ENCODE measurements at places on chromosomes 6 and 20.

DNA sequence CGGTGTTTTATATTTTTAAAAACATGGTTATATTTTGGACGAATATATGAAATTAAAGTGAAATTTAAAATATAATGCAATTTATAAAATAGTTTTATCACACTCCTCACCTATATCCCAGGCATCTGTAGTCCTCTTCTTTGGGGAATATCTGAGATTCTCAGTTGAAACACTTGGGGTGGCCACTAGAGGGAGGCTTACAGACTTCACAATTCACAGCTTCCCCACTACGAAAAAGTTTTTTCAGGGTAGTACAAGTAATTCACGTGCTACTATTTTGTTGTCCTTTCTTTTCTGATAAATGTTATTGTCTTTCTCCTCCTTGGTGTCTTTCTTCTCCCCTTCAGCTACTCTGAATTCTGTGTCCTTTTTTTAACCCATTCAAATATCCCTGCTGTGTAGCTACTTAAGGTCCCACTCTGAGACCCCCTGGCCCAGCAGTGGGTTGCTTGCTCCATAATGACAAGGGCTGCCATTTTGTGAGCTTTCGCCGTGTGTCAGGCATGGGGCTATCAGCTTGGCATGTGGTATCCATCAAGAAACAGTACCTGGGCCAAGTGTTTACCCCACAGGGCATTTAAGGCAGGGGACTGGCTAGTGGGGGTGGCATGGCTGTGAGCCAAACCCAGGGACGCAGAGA, 43.6 kb upstream of the PHACTR3 start:
- peak; percentile 38 for DNase-seq

DNA sequence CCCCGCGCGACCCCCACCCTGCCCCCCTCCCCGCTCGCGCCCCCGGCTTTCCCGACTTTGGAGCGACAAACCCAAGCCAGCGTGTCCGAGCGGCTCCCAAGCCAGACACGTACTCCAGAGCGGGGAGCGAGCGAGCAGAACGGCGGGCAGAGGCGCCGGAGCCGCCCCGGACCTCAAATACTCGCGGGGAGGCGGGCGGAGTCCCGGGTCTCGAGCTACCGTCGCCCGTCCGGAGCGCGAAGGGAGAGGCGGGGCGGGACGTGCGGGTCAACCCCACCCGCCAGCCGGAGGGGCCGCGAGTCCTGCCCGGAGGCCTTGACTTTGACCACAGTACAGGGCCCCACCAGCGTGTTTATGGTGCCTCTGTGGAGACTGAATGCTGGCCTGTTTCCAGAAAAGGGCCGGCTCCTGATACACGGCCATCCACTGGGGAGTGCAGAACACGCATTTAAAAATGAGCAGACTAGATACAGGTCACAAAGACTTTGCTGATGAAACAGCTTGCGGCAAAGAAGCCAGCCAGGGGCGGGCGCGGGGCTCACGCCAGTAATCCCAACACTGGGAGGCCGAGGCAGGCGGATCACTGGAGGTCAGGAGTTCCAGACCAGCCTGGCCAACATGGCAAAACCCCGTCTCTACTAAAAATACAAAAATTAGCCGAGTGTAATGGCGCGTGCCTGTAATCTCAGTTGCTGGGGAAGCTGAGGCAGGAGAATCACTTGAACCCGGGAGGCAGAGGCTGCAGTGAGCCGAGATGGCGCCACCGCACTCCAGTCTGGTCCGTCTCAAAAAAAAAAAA, at the start of gene SERPINB6:
SERPINB6 (minus strand) TSS at position 148 of the 799 bp plus-strand sequence. CDS start 12,235 bp downstream, outside the sequence.
- DNase-seq, result peak; percentile 86

DNA sequence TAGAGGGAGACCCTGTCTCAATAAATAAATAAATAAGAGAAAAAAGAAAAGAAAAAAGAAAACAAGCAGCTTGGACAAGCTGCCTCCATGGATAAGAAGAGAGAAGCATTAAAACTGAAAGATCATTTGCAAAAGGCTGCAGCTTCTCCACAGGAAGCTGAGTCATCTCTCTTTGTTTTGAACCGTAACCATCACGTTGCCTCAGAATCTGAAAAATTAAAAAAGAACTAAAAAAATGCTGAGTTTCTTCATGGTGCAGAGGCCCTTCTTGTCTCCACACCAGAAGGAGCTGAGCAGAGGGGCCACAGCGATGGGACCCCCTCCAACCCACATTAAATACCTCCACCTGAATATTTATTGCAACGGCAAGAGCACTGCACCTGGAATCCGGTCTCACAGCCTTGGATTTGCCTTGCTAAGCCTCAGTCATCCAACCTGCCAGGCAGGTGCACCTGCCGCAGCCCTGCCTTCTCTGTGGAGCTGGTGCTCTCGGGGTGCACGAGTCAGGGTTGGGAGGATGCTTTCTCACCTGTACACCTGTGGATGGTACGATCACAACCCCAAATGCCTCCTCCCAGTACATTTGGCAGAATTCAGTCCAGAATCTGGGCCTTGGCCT, 28.1 kb downstream of the TOX2 start:
- DNase-seq, result no peak

DNA sequence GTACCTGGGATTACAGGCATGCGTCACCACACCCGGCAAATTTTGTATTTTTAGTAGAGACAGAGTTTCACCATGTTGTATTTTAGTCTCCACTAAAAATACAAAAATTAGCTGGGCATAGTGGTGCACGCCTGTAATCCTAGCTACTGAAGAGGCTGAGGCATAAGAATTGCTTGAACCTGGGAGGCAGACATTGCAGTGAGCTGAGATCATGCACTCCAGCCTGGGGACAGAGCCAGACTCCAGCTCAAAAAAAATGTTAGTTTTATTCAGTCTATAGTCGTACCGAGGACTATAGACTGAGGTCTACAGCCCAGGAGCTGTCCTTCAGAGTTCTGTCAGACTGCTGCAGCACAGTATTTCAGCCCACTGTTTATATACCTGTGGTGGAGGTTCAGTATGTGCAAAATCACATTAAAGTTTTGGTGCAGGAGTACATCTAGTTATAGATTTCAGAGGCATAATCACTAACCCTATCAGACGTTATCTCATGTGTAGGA, 3.6 kb upstream of the CASP8AP2 start:
- no peak for DNase-seq

GRCh38 chr6:116411284-116411623, 40.5 kb downstream of the DSE start:
- no peak for DNase-seq

DNA sequence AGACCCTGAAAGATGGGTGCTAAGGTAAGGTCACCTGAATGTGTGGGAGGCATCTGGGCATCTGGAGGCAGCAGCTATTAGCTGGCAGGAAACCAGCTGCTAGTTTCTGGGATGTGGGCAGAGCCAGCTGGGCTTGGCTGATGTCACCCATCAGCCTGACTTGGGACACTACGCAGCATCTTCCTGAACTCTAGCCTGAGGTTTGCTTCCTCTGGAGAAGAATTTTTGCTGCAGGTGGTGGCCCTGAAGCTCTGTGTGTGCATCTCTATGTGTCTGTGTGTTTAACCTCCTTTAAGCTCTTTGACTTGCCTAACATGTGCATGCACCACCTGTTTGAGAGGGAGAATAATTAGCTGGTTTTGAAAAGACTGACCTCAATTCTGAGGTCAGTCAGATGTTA, 465.1 kb upstream of the CHD6 start:
- no peak for DNase-seq

- DNase-seq, result no peak
Measured at GRCh38 chr6:149357726-149358538, 40.4 kb downstream of the TAB2 start.

Data from mucosa of descending colon (tissue), 3 donors.